NCI-H748 treated with DMSO at 0.1 percent for 48 hours (cell line): ENCODE measurements at places on chromosomes 5 and 9.
A peak's percentile ranks its signal among the peaks of the same experiment; 100 is the strongest.

DNA sequence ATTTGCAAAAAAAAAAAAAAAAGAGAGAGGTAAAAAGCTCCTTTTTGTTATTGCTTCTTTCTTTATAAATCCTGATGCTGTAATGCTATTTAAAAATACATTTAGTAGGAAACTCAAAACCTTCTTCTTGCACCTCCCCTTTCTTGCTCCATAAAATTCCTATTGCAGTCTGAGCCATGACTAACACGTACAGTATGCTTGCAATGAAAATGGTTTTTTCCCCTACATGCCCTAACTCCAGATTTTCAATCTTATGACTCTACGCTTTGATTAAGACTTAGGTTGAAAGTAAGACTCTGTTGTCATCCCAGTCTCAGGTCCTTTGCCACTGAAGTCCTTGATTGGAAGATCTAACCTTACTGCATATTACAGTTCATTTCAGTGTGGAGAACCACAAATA lies 23.9 kb downstream of the FGF10 start:
- no peak for DNase-seq

DNA sequence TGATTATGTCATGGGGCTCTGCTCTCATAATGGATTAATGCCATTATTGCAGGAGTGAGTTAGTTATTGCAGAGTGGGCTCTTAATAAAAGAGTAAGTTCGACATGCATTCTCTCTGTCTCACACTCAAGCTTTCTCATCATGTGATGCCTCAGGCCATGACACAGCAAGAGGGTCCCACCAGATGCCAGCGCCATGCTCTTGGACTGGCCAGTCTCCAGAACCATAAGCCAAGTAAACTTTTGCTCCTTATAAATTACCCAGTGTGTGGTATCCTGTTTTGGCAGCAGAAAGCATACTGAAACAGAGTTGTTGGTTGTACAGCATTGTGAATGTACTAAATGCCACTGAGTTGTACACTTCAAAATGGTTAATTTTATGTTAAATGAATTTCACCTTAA lies 138.1 kb downstream of the MYO10 start:
- no peak for DNase-seq

DNA sequence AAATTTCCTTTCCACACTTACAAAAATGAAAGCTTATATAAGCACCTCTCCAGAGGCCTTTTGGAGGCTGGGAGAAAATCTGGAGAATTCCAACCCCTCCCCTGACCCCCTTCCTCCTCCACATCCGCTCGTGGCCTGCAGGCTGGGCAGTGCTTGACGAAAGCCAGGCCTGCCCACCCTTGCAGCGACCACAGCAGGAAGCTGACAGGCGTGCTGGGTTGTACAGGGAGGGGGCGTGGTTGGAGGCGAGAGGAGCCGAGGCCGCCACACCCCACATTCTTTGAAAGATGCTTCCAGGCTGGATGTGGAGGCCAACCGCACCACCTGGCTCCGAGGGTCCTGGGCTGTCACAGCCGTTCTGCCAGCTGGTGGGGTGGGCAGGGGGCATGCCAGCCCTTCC lies 47.8 kb upstream of the IER5L start:
- no peak for DNase-seq

DNA sequence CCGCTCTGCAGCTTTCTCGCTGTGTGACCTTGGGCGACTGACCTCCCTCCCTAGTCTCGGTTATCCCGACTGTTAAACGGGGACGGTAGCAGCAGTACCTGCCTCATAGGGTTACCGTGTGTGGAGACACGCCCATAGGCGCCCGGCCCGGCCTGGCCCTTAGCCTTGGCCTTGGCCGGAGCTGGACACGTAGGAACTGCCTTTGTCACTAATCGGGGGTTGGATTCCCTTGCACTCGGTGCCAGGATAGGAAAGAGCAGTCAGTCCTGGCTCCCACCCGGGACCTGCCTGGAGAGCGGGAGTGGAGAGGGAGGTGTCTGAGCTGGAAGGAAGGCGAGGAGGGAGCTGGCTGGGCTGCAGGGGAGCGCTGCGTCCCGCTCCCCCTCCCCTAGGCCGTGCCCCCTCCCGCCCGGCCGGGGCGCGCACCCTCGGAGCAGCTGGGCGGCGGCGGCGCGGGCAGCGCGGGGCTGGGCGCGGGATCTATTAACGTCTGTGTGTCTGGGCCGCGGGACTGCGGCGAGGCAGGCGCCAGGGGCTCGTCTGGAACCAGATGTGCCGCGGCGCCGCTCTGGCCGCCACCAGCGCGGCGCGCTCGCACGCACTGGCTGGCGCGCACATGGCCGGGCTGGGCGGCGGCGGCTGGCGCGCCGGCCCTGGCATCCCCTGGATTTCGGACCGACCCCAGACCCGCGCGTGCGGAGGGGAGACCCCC lies 31.7 kb downstream of the PRRX2 start:
- DNase-seq: no peak

DNA sequence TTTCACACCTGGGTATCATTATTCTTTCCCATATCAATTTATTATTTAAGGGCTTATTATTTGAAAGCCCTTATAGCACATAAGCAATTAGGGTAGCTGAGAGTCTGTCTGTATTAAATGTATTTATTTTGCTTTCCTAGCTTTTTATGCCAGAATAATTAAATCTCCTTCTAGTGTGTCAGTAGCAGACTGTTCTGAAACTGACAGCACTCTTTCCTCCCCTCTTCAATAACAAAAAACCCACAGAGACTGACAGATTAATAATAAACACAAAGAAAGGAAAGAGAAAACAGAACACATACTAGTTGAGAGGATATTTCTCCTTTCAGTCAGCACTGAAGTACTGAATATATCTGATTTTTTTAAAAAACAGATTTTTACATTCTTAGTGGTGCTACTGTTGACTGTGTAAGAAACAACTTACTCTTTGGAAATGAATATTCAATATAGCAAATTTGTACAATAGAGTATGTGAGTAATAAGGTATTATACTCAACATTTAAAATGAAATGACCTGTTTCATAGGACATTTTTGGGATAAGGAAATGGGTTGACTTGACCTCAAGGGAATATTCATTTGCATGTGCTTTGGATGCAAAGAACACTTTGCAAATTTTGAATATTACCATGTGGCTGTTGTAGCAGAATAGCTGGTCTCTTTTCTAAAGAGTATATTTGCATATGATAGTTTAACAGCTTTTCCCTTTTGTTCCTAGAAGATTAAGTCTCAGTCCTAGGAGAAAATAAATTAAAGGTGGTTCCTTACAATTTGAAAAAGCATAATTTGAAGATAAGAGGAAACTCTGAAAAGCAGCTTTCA lies 208.3 kb downstream of the SPATA31D1 start:
- DNase-seq: peak; percentile 94

DNA sequence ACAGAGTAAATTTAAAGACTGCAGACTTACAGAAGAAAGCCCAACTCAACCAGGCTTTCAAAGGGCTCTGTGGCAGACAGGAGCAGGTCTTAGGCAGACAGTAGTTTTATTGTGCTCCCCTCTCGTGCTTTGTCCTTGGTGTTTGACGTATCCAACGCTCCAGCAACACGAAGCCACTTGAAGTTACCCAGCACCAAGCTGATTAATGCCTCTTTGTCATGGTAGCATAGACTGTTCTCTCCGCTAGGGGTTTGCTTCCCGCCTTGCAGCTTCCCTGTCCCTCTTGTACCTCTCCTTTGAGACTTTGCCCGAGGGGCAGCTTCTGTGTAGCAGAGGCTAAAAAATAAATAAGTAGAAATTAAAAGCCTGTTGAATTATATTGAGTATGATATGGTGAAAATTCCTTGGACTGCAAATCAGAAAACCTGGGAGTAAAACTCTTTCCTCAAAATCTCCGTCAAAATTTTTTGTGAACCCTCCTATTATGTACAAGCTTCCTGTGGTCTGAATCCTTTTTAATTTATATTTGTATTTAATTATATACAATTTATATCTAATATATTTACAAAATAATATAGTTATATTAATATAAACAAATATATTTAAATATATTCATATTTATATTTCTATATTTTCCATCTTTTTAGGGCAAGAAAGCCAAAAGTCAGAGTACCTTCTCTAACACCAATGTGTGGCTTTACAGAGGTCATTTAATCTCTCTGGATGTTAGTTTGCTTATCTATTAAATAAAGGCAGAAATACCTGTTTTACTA lies 405.4 kb downstream of the DMAC1 start:
- DNase-seq: no peak
